ENCODE measurements at places on chromosomes 6 and 20.
A peak's percentile ranks its signal among the peaks of the same experiment; 100 is the strongest.

GRCh38 chr20:45629496-45630100, at the start of gene WFDC10A:
TSS of gene WFDC10A (plus strand) at chr20:45629739. CDS start at chr20:45629814, 75 bp downstream.
- DNase-seq = peak; percentile 61

DNA sequence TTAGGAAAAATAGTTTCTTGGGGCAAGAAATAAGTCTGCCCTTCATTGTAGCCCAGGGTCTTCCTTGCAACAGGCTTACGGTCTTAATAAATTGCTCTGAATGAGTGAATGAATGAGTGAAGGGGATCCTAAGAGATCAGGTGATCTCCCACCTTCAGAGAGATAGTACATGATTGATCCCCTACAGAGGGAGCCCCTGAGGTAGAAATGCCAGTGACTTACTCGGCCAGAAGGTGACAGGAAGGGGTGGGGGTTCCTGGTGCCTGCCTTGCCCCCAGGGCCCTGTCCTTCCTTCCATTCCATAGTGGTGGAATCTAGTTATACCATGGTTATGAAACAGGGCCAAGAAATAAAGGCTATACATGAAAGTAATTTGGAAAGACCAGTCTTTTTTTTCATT, 215.3 kb upstream of the SSTR4 start:
- DNase-seq = no peak

GRCh38 chr20:35192118-35192872, 20.4 kb downstream of the PROCR start:
- DNase-seq = no peak

DNA sequence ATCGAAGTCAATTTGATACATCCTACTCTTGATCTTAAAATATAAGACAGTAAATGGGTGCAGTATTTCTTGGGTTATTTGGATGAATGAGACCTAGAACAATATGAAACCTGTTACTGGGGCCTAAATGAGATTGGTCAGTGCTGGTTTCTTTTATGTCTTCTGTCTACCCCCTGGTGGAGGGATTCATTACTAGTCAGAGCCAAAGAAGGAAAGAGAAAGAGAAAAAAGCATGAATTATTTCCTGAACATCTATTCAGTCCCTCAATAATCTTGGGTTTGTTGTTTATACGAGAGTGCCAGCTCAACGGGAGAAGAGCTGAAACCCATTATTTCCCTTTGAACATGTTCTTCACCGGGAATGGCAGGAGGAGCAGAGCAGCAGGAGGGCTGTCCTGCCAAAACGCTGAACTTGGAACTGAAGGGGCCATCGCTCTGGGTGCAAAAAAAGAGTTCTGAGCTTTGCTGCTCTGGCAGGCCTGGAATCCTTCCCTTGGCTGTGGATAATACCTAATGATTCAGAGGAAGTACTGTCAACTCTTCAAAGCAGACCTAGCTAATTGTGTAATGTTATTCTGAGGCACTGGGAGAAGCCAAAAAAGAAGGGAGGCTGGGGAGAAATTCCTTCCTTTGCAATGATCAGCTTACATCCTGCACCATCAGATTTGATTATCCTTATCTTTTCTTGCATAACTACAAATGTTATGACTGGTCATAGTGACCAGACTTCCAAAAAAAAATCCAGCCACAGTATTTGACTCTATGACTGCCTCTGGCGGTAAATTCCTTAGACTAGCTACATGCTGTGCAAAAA, 72.0 kb downstream of the BLOC1S5 start:
- DNase-seq = no peak

- DNase-seq = peak; percentile 65
Observed at GRCh38 chr20:53763707-53764414, 170.2 kb upstream of the ZNF217 start.

- peak; percentile 30 for DNase-seq
Observed at GRCh38 chr6:110566346-110567125, 90.1 kb upstream of the SLC22A16 start.

- DNase-seq = no peak
Observed at GRCh38 chr6:138410048-138410735, 6.2 kb downstream of the HEBP2 start.

DNA sequence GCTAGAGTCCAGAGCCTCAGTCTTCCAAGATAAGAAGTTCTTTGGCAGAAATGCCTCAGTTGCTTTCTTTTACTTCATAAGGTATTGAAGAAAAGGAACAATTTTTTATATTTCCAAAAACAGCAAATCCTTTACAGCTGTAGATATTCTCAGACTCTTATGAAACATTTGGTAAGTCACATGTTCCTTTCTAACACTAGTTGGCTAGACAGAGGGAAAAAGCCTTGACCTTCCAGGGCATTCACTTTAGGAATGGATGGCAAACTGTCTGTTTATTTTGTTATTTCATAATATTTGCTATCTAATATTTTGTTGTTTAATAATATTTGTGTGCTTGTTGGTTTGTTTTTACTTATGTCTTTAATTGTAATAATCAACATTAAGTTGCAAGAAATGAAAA, 140.8 kb downstream of the PTPRK start:
- DNase-seq = no peak

DNA sequence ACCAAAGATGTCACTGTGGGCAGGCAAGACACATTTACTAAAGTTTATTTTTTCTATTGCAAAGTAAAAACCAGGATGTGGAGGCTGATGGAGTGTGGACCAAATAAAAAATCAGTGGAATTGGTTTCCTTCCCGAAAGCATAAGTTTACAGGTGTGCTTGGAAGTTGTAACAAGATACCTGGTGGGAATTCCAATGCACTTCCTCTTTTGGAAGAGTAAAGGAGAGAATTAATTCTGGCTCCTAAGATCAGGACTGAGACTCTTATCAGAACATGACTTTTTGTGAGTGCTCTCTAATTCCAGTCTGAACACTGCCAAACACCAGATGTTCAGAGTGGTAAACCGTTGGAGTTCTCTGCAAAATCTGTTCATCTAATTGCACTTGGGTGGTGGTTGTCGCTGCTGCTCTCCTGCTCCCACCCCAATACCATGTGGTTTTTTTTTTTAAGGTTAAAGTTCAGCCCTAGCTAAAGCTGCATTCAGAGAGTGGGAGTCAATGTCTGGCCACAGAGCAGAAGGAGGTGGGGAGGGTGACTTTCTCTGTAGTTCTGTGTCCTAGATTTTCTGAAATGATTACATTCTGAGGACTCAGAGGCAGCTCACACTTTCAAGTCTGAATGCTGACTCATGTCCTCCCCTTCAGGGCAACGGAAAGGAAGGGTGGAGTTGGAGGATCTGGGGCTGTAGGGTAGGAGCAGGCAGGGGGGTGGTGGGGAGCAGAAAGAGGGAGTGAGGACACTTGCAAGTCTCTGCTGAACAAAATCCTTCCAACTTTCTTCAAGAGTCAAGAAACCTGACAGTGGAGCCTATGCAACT, 275.8 kb upstream of the PRDM1 start:
- peak; percentile 11 for DNase-seq

- no peak for DNase-seq
Observed at GRCh38 chr20:39039261-39039660, 77.1 kb downstream of the DHX35 start.

GRCh38 chr6:45986746-45987274, 28.9 kb downstream of the CLIC5 start:
- no peak for DNase-seq

DNA sequence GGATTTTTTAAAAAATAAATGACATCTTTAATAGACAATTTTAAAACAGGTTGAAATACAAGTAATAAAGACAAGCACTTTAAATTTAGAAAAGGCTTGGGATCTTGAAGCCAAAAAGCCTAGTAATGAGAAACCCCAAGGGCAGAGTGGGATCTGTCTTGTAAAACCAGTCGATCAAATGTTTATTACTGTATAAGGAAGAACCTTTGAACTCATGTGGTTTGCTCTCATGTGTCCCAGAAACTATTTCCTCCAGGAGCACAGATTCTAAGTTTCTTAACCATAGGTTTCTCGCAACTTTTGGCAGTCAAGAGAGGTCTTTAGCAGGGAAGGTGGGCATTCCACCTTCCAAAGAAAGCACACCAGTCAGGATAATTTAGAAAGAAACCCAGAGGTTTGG, 541.7 kb upstream of the BTBD3 start:
- DNase-seq = no peak

GRCh38 chr6:26284537-26285142, 80.4 kb upstream of the BTN3A2 start:
- peak; percentile 83 for DNase-seq

- no peak for DNase-seq
Observed at GRCh38 chr6:41548098-41548840, 2.1 kb downstream of the FOXP4 start.

GRCh38 chr6:37201726-37202125, 31.8 kb downstream of the PIM1 start:
- DNase-seq = no peak
